Transverse colon (tissue), 4 donors: ENCODE measurements at places on chromosomes 16 and 17.
A peak's percentile ranks its signal among the peaks of the same experiment; 100 is the strongest.

GRCh38 chr17:48453447-48453846, 23.4 kb upstream of the SKAP1 start:
- no peak for DNase-seq

GRCh38 chr16:64910356-64910755, 211.5 kb downstream of the CDH11 start:
- DNase-seq, result no peak

DNA sequence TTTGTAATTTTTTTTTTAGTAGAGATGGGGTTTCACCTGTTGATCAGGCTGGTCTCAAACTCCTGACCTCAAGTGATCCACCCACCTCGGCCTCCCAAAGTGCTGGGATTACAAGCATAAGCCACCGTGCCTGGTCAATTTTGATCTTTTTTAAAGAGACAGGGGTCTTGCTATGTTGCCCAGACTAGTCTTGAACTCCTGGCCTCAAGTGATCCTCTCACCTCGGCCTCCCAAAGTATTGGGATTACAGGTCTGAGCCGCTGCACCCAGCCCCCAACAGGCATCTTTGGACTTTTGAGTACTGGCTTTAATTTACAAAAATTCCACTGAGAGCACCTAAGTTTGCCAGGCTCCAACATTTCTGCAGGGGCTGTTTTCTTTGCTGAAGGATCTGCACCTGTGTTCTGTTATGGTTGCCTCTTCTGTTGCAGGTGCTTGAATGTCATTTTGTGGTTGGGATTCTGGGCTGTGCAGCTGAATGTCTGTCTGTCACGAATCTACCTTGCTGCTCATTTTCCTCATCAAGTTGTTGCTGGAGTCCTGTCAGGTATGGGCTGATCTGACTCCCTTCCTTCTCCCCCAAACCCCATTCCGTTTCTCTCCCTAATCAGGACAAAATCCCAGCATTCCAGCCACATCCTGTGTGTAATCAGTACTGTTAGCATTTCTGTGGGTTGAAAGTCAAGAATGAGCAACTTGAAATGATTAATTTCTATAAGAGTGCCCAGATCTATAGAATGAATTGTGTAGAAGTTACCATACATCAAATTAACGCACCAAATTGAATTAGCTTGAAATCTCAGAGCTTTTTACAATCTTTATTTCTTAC, 8.5 kb downstream of the G6PC1 start:
- no peak for DNase-seq

- no peak for DNase-seq
These were observed 66.9 kb downstream of the ABR start for GRCh38 chr17:1112875-1113274.

DNA sequence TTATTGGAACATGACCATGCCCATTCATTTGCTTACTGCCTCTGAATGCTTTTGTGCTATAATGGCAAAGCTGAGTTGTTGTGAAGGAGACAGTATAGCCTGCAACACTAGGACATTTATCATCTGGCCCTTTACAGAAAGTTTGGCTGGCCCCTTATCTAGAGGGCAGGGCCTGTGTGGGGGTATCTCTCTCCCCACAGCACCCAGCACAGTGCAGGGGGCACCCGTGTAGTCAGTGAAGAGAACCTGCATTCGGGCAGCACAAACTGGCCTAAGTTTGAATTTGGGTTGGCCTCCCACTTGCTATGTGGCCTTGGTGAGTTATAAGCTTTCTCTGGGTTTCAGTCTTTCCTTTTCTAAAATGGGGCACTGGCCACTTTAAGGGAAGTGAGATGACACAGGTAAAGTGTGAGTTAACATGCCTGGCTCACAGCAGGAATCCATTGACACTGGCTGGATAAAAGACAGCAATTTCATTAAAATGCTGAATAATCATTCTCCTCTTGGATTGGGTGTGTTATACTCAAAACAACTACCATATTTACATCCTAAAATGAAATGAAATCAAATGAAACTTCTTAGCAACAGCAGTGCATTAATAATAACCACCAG, 12.1 kb downstream of the UBE2O start:
- DNase-seq, result no peak

DNA sequence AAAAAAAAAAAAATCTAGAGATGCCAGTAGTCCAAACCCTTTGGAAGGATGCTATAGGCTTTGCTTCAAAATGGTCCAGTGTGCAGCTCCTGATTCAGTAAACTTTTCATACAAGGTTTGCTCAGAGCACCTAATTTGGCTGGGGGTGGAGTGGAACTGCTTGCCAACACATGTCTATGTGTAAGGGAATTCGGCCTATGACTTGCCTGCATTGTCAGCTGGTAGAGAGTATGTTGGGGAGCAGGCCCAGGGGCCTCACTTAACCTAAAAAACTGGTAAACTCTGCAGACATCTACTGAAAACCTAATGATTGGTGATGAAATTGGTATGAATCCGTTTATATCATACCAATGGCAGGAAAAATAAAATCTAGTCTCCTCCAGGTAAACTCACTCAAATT, 1.5 kb upstream of the MFSD6L start:
- DNase-seq, result no peak

DNA sequence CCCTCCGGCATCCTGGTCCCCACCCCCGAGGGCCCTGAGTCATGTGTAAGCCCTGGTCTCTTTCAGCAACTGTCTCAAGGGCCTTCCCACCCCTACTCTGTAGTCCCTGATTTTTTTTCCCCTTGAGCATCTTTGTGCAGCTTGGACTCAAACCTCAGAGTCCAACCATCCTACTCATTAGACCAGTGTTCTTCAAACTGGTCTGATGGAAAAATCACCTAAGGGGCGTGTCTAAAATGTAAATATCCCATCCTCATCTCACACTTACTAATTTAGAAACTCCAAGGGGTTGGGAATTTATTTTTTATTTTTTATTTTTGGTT, 624 bp downstream of the G6PC3 start:
- no peak for DNase-seq

DNA sequence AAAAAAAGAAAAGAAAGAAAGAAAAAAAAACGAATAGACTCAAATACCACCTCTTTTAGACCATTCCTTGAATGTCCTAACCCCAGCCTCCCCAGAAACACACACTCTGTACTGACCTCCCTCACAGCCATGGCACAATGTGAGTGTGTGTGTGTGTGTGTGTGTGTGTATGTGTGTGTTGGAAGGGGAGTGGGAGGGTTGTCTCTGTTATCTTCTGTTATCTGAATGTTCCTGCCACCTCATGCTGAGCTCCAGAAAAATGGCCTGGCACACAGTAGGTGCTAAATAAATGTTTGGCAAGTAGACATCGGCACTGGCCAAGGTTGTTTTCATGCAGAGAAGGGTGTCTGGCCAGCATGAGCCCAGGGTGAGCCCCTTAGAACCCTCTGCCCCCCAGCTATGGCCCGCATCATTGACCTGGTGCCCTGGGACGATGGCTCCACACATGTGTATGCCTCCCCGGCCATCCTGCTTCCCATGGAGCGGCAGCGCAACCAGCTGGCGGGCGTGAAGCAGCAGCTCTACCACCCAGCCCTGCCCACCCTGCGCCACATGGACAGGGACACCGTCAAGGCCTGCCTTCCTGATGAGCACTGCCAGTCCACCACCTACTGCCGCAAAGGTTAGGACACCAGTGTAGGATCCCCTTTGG, 6.6 kb upstream of the CNGB1 start:
- no peak for DNase-seq

DNA sequence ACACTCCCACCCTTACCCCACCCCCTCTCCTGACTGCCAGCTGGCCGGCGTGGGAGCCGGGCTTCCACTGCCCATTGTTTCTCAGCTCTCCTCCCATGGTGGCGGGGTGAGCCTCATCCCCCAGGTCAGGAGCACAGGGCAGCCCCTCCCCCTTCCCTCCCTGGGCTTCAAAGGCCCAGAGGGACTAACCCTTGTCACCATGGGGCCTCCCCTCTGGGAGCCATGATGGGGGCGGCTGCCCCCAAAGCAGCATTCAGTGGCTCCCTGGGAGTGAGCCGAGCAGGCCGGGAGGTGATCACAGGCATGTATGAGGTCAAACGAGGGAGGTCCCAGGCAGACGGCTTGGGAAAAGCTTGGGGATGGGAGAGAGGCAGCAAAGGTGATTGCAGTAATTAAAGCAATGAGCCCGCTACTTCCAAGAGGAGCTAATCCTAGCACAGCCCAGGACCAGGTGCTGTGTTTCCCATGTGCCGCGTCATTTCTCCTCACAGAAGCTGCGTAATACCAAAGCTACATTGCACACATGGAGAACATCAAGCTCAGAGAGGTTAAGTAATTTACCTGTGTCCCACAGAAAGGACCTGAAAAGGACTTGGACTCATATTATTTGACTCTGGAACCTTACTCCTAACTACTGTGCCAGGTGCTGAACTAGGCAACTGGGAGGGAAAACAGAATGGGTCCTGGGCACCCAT, 24.5 kb downstream of the CDK5RAP3 start:
- DNase-seq, result no peak

DNA sequence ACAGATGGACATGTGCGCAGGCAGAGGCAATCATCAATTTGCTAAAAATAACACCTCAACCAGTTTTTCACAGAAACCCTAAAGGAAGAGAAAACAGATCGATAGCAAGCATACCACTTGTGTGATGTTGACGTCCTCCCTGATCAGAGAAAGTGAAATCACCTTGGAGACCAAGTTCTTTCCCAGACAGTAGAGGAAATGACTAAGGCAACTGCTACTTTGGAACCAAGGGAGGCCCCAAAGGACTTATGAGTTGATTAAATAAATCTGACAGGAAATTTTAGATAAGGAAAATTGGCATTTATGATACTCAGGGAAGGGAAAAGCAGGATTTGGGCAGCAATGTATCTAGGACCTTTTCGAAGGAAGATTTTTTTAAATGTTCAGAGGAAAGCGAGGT, 267.1 kb upstream of the ASIC2 start:
- DNase-seq, result no peak

GRCh38 chr17:14058051-14058450, 11.3 kb upstream of the COX10 start:
- DNase-seq, result no peak

GRCh38 chr16:12602811-12603698, 200.6 kb downstream of the CPPED1 start:
- DNase-seq, result no peak

DNA sequence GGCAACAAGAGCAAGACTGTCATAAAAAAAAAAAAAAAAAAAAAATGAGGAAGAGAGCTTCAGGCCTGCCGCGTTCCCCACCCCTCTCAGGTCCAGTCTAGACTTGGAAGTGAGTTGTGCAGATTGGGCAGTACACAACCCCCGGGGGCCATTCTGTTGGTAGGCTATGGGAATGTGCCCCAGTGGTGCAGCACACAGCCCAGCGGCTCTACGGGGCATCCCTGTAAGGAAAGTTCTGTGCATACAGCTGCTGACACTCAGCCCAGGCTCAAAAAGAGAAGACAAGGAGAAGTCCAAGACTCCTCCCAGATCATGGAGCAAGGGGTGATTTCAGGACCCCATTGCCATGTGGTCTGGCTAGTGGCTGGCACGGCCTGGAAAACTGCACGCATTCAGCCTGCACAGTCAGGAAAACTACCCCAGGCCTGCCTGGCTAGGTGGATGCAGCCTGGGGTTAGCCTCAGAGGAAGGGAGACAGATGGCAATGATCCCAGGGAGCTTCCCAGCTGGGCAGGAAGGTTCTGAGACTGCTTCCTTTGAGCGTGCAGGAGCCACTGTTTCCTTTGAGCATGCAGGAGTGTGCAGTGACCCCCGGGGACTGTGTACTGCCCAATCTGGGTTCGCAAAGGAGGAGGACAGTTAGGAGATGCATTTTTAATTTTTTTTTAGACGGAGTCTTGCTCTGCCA, 44.8 kb downstream of the PECAM1 start:
- no peak for DNase-seq

DNA sequence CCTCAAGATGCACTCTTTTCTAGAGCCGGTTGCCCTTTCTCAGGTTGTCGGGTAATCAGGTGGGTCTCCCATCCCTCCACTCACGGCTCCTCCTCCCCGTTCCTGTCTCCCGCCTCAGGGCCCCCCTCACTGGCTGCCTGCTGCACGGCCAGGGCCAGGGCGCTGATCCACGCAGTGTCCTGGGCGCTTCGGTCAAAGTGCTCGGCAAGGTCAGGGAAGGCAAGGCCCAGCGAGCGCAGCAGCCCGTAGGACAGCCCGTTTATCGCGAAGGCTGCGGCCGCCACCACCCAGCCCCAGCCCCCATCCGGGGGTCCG, 753 bp downstream of the SLC16A11 start:
- DNase-seq, result peak; percentile 24

DNA sequence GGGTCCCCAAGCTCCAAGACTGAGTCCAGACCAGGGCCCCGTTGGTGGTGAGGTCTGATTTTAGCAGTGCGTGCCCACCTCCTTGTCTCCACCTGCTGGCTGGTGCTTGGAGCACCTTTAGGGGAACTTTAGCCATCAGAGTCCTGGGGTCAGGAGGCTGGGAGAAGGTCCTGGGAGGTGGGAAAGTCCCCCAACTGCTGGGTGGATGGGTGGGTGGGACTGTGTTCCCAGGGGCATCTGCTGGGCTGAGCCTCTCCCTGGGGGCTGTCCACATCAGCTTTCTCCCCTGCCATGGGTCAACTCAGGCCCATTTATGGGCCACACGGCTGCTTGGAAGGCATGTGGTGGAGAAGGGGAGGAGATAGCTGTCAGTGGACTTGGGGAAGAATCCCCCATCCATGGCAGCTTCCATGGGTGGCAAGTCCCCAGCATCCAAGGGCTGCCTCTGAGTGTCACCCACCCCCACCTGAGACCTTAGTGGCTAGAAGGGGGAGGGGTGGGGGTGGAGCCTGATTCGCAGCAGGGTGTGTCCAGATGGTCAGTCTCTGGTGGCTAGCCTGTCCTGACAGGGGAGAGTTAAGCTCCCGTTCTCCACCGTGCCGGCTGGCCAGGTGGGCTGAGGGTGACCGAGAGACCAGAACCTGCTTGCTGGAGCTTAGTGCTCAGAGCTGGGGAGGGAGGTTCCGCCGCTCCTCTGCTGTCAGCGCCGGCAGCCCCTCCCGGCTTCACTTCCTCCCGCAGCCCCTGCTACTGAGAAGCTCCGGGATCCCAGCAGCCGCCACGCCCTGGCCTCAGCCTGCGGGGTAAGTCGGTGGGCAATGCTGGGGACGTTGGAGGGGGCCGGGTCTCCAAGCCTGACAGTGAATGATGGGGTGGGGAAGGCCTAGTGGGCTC, at the start of gene TRPV2:
Gene TRPV2, plus strand, starts transcription at position 541 of the 894 bp plus-strand sequence. CDS start 2,098 bp downstream, outside the sequence.
- peak; percentile 65 for DNase-seq

GRCh38 chr16:65754820-65755691, 611.4 kb upstream of the CDH5 start:
- peak; percentile 24 for DNase-seq

DNA sequence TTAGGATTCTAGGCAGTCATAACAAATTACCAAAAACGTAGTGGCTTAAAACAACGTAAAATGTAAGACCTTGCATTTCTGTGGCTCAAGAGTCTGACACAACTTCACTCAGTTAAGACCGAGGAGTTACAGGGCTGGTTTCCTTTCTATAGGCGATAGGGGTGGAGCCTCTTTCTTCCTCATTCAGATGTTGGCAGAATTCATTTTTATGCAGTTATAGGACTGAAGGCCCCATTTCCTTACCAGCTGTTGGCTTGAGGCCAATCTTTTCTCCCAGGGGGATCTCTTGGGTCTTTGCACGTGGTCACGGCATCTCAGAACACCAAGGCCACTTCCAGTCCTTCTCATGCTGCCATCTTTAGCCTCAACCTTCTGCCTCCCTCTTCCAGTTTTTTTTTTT, 145.2 kb downstream of the KCNJ2 start:
- DNase-seq, result no peak

GRCh38 chr17:17118399-17118798, 76.1 kb downstream of the MPRIP start:
- DNase-seq, result peak; percentile 37

GRCh38 chr17:75032720-75033280, 14.0 kb downstream of the ATP5PD start:
- no peak for DNase-seq
